RPMI8226 (cell line): ENCODE measurements at places on chromosomes 13 and 19.

GRCh38 chr13:65260946-65261891 is 1968.9 kb downstream of the PCDH9 start:
- DNase-seq, result peak; percentile 52

DNA sequence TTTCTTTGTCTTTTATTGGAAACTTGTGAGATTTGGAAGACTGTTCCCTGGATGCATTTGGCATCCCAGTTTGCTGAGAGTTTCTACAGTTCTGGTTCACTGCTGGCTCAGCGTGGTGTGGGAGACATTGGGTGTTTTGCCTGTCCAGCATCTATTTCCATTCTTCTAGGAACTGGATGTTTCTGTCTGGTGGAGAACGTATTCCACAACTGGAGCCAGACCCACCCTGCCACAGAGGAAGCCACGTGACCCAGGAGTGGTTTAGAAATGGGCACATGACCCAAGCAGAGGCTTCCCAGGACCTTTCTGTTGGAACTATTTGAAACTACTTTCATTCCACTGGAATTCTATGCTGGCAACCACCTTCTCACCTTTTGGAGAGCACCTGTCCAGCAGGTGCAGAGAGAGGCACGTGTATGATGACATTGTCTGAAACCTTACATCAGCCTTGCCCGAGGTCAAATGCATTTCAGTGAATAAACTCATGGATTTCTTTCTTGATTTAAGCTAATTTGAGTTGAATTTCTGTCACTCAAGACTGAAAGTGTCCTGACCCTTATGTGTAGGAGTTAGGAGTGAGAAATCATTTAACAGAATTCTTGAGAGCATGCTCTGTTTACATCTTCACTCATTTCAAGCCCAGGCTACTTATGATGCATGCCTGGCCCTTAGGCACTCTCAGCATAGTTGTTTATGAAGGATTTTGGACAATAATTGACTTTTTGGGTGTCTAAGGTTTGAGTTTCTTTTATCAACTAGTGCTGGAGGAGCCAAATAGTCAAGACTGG is 121.8 kb downstream of the AKAP11 start:
- DNase-seq, result no peak

- DNase-seq, result no peak
Measured at GRCh38 chr13:66014771-66015170, 1215.4 kb downstream of the PCDH9 start.

DNA sequence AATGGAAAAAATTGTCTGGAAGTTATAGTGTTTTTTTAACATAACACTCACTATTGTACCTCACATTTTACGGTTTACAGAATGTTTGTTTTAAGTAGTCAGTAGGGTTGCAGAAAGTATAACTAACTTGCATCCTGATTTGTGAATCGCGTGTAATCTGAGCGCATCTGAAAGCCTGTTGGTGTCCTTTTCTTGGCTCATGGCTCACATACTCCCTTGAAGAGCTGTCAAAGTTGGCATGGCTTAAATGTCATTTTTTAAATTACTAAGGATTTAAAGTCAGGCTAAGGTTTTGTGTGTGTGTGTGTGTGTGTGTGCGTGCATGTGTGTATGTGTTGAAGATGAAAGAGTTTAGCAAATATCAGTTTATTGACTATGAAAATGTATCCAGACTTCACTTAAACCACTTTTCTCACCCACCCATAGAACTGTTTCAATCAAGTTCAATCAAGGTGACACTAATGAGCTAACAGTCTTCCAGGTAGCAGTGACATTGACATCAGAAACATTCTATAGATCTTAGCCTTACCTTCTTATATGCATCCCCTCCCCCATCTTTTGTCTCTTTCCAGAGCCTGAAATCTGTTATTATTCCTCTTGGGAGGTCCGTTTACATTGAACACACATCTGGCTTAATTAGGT is 480.4 kb upstream of the SGCG start:
- no peak for DNase-seq
